ENCODE measurements at places on chromosomes 16 and 17. TPM values are rescaled to one million over a fixed set of nuclear protein-coding genes. Genes with fewer than 3 reads are reported as not detected.

Gene SYNRG
- total RNA-seq = 3.4 TPM

- no peak for DNase-seq
Observed at GRCh38 chr16:53043428-53043831, 9.3 kb downstream of the CHD9NB start.

Gene FOXF1
- 2.1 TPM for total RNA-seq

Gene MTSS2
- total RNA-seq = 4.5 TPM

Gene PRR15L
- total RNA-seq = not detected
